Activated CD8-positive, alpha-beta memory T cell treated with anti-CD3 and anti-CD28 coated beads for 1 hour (primary cell): ENCODE measurements at places on chromosomes 3 and 15.

DNA sequence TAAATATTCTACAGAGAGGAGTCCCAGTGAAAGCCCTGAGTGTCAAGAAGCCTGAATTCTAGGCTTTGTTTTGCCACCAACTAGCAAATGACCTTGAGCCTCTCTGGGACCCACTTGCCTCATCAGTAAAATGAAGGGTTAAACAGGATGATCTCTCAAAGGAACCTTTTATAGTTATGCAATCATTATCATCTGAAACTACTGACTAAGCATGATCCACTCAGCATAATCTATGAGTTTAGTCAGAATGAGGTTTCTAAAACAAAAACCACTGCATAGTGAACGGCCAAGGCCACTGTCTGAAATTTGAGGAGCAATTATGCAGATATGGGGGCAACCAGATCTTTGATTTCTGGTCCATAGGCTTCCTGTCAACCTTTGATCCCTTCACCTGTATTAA lies 319.0 kb downstream of the MECOM start:
- DNase-seq, result no peak

DNA sequence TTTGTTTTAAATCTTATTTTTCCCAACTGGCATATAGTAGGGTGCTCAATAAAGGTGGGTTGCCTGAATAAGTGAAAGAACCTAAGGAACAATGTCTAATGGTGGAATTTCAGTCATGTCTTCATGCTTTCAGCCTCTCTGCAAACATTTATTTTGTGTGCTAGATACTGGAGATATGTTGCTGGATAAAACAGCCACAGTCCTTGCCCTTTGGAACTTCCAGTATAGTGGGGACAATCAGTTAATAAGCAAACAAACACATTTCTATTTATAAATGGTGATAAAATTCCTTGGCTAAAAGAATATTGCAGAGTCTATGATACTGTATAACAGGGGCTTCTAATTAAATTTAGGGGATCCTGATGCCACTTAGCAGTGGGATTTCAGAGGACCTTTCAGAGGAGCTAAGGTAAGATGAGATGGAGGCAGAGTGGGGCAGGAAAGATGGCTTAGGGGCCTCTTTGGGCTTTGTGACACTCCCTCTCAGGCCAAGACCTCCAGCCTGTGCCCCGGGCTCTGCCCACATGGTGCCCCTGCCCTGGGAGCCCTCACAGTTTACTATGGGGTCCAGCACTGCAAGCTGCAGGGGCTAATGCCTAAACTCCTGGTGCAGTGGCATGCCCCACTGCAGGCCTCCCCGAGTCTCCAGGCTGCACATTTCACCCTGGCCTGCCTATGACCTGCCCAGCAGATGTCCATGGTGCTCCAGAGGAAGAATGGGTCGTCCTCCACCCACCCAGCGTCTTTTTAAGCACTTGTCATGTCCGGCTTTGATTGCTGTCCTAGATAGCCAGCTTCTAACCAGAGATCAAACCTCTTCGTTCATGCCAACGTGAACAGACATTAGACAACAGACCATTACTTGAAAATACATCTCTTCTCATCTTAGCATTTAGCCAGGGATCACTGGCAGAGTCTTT lies 61.6 kb upstream of the PRR23C start:
- no peak for DNase-seq

DNA sequence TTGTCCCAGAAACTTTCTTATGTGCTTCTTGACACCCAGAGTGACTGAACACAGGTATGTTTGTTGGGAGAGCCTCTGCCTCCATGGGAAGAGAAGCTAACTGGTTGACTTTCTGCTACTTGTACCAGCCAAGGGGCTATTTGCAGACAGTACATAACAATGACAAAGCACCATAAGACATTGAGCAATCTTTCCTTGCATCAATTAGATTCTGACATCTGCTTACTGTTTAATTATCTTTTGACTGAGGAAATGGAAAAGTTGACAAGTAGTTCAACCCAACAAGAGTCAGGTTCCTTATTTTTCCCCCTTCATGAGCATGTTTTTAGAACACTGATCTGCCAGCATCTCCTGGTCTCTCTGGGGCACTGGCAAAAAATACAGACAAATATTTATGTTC lies 157.7 kb downstream of the RPLP1 start:
- no peak for DNase-seq

- no peak for DNase-seq
Measured at GRCh38 chr3:65636326-65636725, 402.4 kb downstream of the MAGI1 start.

GRCh38 chr3:177810162-177810623 lies 612.9 kb upstream of the TBL1XR1 start:
- DNase-seq, result no peak

- DNase-seq, result no peak
Measured at GRCh38 chr15:27095886-27096624, 125.1 kb downstream of the GABRG3 start.

DNA sequence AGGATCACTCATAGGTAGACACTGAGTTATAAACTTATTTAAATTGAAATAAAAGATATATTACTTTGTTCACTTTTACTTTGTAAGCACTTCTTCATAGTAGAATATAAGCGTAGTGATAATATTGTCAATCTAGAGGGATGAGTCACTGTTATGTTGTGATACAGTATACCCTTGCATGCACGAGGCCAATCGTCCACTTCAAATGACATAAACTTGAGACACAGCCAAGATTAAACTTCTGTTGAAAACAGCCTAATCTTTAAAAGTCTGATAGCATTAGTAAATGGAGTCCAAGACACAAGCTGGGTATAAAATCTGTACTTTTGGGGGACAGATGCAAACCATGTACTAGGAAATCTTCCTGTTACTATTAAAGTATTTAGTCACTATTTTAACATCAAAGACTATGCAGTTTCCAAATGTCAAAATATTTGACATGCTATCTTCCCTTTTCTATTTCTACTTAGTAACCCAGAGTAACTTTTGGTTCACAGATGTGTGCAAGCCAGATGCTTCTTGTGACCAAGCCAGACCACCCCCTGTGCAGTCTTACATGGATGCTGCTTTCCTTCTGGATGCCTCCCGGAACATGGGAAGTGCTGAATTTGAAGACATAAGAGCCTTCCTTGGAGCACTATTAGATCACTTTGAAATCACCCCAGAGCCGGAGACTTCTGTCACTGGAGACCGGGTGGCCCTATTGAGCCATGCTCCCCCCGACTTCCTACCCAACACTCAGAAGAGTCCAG lies 85.3 kb downstream of the PIK3R4 start:
- no peak for DNase-seq

GRCh38 chr15:83700082-83700481 lies 46.2 kb downstream of the ADAMTSL3 start:
- no peak for DNase-seq

GRCh38 chr15:32956006-32956405 lies 238.2 kb downstream of the GREM1 start:
- DNase-seq, result no peak

DNA sequence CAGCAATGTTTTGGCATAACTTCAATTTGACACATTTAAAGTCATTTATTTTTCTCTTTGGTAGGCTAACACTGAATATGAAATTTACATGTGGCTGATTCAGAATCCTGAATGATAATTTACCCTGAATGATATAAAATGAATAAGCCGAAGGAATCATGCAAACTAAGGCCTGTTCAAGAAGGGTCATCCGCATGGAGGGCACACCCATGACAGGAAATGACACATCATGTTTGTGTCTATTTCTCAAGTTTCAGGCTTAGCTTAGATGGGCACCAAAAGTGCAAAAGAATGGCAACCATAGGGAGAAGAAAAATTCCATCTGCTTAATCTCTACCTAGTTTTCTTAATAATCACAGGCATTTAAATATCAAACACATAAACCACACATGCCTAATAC lies 141.5 kb downstream of the DUT start:
- DNase-seq, result no peak

DNA sequence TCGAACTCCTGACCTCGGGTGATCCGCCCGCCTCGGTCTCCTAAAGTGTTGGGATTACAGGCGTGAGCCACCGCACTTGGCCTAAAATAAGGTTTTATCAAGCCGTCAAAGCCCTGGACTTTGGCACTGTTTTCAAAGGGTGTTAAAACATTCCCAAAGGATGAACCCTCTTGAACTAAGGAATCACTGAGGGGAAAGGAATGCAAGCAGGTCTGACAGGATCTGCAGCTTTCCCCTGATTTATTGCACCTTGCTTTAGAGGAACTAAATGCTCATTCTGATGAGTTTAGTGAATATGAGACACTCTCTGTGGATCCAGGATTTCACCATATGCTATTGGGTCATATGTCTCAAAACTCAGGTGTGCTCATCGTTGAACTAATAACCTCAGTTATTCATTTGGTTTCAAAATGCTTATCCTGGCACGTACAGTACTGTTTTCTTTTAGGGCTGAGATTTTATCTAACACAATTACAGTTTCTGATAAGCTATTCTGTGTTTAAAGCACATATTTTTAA lies 63.0 kb upstream of the TSC22D2 start:
- no peak for DNase-seq

DNA sequence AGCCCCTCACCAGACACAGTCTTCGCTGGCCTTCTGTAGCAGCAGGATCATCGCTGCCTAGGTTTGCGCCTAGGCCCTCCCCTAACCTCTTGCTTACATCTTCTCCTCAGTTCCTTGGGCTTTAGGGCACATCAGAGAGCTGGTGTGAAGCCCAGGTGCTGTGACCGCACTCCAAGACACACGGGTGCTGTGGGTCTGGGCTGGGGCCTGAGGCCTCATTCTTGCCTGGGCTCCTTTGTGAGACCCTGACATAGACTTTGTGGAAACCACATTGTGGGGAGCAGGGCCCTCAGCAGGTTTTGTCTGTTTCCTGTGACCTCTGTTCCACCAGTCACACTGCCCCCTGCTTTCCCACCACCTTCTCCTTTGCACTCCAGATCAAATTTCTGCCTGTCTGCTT lies 8.0 kb downstream of the AMIGO3 start:
- no peak for DNase-seq

DNA sequence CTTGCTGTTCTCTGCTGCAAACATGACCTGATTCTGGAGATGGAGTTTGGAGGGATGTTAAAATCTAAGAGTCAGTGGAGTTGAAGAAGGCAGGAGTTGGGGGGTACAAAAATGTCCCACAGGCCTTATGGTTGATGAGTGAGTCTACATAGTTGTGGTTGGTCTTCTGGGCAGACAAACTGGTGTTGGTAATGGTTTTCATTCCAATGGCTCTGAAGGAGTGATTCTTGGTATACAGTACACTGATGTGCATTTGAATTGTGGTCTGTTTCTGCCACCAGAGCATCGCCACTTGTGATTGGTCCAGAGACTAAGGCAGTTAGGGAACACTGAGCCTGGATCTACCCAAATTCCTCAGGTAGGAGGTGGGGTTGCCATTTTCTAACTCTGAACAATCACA lies 514.1 kb upstream of the CFAP20DC start:
- DNase-seq, result no peak

DNA sequence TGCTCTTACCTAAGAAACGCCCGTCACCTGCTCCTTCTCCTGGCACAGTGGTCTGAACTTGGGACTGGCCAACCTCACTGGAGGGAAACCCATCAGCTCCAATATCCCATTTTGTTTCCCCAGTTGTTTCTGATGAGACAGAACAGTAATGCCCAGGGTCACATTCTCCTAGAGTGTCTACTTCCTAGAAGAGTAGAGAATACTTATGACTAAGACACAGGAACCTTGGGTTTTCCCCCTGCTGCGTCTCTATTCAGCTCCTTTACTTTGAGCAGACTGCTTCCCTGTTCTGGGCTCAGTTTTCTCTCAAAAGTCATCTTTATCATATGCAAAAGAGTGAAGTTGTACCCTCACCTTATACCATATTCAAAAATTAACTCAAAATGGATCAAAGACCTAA lies 79.4 kb downstream of the POLR2M start:
- DNase-seq, result no peak

DNA sequence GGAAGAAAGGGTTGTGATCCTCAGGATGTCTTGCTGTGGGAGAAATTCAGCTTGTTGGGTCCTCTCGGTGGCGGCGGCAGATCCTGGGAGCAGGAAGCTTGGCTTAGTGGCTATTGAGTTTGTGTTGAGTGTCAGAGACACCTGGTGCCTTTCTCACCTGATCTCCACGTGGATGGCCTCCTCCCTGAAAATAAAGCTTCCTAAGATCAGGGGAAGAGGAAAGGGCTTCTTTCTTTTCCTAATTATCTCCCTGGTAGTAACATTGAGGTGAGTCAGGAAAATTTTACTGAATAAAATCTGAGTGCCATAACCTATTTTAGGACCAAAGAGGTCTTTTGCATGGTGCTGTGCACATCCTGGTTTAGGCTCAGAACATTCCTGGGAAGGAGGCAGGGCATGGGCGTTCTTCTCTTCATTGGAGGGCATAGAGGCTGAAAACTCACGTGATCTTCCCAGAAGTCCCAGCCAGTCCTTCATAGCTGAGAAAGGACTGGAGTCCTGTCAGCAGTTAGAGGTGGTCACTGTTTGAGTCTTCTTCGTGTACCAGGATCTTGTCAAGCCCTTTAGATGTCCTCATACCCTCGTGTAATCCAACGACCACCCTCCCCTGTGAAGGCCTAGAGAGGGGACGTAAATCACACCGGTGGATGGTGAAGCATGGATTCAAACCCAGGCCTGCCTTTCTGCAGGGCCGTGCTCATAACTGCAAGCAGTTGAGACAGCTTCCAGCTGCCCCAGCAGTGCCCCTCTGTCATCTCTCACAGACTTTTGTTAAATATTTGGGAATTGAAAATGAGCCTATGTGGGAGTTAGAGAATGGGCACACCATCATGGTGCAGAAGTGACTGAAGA lies 1.1 kb downstream of the CMTM8 start:
- DNase-seq, result no peak

GRCh38 chr3:62567097-62568021 lies 194.0 kb upstream of the FEZF2 start:
- no peak for DNase-seq

DNA sequence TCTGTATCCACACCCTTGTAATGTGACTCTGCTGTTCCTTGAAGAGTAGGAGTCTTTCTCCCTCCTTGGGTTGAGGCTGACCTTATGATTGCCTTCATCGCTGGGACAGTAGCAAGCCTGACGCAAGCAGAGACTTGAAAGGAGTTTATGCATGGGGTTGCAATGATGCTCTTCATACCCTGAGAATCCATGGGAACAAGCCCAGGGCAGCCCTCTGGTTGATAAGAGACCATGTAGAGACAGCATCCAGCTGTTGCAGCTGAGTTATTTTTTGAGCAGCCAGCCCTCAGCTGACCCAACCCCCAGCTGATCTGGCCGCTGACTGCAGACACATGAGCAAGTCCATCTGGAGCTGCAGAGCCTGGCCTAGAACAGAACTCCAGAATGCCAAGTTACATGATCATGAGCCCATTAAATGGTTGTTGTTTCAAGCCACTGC lies 60.6 kb upstream of the ARNT2 start:
- DNase-seq, result no peak
